Sigmoid colon (tissue), 7 donors: ENCODE measurements at places on chromosomes 7 and 10.

GRCh38 chr7:107668296-107668695 is 7.7 kb downstream of the SLC26A4 start:
- no peak for DNase-seq

DNA sequence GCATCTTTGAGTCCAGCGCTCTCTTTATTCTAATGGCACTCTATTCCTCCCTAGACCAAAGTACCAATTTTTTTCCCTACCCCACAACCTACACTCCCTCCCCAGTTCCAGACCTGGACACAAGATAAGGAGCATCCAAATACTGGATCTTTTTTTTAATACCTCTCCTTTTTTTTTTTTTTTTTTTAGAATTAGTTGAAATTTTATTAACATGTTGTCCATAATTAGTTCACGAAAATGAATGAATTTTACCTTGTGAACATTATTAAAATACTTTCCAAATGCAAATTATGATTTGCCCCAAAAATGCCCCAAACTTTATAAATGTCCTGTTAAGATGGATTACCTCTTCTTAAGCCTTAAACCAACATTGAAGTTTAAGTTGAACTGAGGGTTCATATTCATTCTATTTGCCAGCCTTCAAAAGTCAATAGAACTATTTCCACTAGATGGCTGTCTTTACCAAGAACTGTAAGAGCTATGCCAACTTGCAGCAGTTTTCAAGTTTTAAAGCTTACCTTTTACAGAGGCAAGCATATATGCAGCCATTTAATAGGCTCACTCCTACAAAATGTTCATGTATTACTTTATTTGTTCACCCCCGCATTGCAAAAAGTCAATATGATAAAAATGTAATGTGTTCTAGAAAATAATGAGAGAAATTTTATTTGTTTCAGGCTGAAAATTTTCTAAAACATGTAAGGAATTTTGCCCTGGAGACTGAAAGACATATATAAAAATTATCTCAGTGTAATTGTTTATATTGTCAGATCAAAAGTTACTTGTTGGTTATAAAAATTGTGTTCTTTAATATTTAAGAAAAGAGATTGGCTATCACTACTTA is 39.7 kb upstream of the TNKS2 start:
- no peak for DNase-seq

DNA sequence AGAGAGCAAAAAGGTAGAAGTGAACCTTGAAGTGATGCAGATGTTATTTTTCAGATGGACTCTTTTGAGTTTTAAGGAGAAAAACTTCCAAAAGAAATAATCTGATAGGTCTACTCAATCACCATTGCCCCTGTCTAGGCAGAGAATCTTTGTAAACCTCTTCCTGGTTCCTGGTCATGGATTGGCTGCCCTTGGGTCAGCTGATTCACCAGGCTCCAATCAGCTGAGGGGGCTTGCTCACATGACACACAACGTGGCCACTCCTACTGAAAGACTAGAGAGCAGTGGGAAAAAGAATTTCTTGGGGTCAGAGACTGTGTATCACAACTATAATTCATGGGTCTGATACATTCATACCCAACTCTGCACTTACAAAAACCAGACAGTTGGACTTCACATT is 20.0 kb upstream of the JCAD start:
- DNase-seq = no peak

DNA sequence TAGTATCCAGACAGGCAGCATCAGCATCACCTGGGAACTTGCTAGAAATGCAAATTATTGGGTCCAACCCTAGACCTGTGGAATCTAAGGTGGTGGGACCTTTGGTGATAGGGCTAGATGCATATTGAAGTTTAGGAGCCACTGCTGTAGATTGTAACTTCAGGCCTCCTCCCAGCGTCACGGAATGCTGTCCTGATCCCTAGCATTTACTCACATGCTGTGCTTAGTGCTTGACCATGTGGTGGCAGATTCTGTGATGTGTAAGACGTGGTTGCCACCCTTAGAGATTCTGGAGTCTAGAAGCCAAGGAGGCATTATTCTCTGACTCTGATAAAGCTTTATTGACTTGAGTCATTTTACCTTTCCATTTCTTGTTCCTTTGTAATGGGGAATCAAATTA is 13.5 kb downstream of the AHR start:
- no peak for DNase-seq

- no peak for DNase-seq
These were observed 110.6 kb downstream of the AUTS2 start for GRCh38 chr7:69708857-69709256.

DNA sequence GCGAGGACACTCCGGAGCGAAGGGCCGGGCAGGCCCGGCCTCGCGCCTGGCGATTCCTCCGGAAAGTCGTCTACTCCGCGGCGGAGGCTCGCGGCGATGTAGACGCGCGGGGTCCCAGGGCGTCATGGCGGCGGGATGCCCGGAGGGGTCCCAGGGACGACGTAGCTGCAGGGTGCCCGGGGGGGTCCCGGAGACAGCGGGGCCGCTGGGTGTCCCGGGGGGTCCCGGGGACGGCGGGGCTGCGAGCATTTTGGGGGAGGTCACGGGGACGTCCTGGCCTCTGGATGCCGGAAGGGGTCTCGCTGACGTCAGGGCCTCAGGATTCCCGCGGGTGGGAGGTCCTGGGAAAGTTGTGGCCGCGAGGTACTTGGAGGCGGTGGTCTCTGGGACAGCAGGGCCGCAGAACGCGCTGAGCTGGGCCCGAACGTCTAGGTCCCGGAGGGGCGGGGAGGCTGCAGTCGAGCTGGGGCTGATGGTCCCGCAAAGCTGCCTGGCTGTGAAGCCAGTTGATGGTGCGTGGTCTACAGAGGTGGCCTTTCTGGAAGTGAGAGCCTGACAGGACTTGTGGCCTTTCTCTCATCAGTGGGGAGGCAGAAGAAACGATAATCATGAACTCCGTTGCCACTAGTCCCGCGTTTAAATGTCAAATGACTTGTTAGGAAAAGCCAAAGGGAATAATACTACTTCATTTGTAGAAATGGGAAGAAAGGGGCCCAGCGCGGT is 637 bp downstream of the HSPA14 start:
- DNase-seq = peak; percentile 72

- DNase-seq = no peak
These were observed 212.5 kb upstream of the CELF2 start for GRCh38 chr10:10804998-10805740.

- DNase-seq = no peak
These were observed 172.4 kb downstream of the ARHGAP12 start for GRCh38 chr10:31756101-31756728.

DNA sequence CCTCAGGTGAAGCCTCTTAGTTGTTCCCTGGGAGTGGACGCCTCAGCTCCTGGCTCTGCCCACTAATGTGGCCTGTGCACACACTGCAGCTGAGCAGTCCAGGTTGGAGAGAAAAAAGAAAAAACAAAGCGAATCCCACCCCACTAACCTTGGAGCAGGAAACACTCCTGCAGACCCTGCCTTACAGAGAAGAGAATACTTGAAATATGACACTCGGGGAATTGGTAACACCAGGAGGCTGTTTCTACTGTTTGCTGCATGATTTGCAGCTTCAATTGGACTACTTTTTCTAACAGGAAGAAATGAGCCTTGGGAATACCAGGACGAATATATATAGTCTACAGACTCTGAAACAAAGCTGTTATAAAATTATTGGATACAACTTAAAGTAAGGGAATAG is 22.2 kb downstream of the CDHR3 start:
- DNase-seq = no peak

- DNase-seq = no peak
These were observed 5.1 kb downstream of the UNC5B start for GRCh38 chr10:71217266-71218045.

DNA sequence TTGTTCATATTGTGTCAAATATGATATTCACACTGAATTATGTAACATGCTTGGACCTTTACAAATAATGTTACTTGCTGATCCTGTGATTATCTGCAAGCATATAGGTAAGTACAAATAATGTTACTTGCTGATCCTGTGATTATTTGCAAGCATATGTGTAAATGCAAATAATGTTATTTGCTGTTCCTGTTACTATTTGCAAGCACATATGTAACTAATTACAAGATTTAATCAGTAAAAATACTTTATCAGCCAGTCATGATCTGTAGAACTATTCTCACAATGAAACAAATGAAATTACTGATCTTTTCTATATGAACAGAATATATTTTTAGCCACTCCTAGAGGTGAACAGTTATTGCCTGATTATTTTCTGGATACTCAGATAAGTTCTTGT is 44.7 kb upstream of the NPY start:
- DNase-seq = no peak

GRCh38 chr10:34713875-34714274 is 101.2 kb downstream of the PARD3 start:
- DNase-seq = no peak

DNA sequence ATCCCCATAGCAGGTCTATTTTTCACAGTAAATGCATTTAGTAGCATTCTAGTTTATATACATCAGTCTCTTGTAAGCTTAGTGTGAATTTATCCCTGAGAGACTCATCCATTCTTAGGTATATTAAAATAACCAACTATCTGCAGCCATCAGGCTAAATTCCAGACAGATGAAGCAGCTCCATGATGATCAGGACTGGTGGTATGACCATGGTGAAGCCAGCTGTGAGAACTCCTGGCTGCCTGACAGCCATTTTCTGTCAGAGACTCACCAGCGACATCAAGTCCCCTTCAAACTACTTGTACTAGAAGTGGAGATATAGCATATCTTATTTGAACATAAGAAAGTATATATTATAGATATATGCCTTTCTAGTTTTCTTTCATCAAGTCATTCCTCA is 70.3 kb upstream of the GSDME start:
- DNase-seq = no peak

- DNase-seq = no peak
These were observed 467.5 kb downstream of the GPAM start for GRCh38 chr10:111716032-111716431.

DNA sequence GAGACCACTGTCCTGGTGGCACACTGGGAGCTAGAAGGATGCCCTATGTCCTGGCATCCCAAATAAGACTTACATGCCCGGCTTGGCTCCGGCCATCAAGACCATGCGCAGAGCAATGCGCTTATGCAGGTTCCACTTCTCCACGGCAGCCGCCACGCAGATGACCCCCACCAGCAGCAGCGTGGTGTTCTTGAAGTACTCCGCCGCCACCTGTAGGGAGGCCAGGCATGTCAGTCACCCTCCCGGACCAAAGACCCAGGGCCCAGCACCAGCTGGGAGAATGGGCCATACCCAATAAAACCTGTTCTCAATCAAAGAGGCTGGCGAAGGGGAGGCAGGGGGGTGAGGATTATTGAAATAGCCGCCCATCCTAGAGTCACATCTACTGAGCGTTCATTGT is 19.9 kb downstream of the SLC13A4 start:
- no peak for DNase-seq

GRCh38 chr7:129780257-129780973 is 168.9 kb downstream of the NRF1 start:
- DNase-seq = no peak

GRCh38 chr10:79137826-79138225 is 69.1 kb downstream of the ZMIZ1 start:
- DNase-seq = peak; percentile 79

GRCh38 chr10:85600026-85600743 is 766.4 kb downstream of the GRID1 start:
- no peak for DNase-seq

GRCh38 chr7:158572000-158572828 is 15.4 kb downstream of the PTPRN2 start:
- DNase-seq = no peak

- no peak for DNase-seq
These were observed 299.6 kb downstream of the MDFIC start for GRCh38 chr7:115221456-115221855.

DNA sequence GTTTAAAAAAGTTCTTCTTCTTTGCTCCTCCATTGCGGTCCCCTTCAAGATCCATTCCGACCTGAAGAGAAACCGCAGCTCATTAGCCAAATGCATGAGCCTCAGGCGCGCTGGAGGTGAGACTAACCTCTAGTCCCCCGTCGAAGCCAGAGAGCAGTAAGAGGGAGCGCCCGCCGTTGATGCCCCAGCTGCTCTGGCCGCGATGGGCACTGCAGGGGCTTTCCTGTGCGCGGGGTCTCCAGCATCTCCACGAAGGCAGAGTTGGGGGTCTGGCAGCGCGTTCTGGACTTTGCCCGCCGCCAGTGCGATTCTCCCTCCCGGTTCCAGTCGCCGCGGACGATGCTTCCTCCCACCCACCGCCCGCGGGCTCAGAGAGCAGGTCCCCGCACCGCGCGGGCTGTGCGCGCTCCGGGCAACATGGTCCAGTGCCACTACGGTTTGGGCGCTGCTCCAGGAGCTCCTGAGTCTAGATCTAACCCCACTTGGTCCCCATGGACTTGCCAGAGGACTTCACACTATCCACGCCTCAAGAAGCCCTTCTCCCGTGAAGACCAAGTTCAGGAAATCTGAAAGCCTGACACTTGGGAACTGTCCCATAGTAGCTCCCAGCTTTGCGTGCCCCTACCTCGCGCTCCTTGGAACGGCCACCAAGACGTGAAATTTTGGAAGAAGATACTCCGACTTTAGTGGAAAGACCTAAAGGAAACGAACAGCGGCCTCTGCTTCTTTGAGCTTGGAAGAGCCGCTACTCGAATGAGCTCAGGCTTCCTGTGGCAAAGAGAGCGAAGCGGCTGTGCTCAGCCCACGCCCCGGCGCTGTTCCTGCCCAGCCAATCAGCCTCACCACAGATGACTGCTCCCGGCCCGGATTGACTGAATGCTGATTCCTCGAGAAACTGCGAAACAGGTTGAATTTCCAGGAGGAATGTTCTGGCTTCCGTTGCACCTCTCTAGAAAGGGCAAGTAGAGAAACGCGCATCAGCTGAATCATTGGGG is at the start of gene ABCB1:
Gene ABCB1, minus strand, starts transcription at position 755 of the 995 bp plus-strand sequence. Its CDS starts 700 bp downstream, at position 55.
- peak; percentile 70 for DNase-seq

DNA sequence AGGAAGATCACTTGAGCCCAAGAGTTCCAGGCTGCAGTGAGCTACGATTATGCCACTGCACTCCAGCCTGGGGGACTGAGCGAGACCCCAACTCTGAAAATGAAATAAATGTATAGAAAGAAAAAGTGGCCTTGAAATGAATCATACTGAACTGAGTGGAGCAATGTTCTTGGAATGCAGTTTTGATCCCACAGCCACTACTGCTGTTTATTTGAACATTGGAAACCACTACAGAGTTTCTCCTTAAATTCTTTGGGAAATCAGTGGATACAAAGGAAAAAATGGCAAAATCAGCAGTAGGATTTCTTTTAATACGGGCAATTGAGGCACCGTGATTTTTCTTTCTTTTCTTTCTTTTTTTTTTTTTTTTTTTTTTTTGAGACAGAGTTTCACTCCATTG is 637.4 kb downstream of the GALNT17 start:
- no peak for DNase-seq
